ENCODE measurements at places on chromosomes 1 and 21. TPM values are rescaled to one million over a fixed set of nuclear protein-coding genes. Genes with fewer than 3 reads are reported as not detected.

DNA sequence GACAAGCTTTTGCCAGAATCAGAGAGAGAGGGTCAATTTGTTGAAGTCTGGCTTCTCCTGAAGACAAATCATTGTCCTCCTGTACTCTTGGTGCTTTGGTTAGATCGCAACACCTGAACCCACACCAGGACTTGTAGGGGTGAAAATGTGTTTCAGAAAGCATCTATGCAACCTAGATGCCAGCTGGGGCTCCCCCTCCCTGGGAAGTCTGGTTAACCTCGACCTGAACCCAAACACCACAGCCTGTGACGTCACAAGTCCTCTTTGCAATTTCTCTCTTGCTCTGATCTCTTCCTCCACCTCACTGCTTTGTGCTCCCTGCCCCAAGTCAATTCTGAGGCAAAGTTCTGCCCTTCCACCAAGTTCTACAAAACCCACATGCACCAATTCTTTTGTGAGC lies 42.8 kb upstream of the USP24 start:
- H3K4me3 ChIP-seq, result peak overlapping the region; percentile 1
- peak; percentile 86 for DNase-seq
- peak overlapping the region; percentile 21 for H3K27ac ChIP-seq
- no peaks in the 10 kb centered on the region for H3K36me3 ChIP-seq

DNA sequence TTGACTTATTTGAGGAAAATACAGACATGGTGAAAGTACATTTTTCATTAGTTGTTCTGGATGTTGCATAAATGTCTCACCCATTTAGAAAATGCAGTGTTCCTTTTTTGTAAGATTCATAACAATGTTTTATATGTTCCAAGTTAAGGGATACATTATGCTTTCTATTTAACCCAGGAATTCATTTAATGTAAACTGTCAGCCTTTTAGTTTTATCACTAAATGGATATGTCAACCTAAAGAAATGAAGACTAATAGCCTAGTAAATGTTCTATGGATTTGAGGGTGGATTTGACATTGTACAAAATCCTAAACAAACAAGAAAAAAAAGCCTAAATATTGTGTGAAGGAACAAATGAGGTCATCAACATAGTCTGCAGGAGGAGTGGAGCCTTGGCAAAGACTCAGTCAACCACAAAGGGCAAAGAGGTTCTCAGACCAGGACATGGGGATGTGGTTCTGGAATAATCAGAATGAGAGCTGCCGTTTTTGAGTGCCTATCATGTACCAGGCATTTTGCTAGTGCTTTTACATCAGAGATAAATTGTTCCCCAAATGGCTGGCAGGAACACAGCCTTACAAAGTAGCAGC lies 8.8 kb upstream of the INSL5 start:
- no peak overlapping the region for H3K4me3 ChIP-seq
- H3K36me3 ChIP-seq, result no peaks in the 10 kb centered on the region
- DNase-seq, result no peak

Gene UBL4B
- not detected for total RNA-seq

Gene MX1
- 563 TPM for total RNA-seq

Gene HSD3B1
- not detected for total RNA-seq
